Muscle of back (tissue), 13 donors: ENCODE measurements at places on chromosomes 13 and 19. TPM values are rescaled to one million over a fixed set of nuclear protein-coding genes. Genes with fewer than 3 reads are reported as not detected.

DNA sequence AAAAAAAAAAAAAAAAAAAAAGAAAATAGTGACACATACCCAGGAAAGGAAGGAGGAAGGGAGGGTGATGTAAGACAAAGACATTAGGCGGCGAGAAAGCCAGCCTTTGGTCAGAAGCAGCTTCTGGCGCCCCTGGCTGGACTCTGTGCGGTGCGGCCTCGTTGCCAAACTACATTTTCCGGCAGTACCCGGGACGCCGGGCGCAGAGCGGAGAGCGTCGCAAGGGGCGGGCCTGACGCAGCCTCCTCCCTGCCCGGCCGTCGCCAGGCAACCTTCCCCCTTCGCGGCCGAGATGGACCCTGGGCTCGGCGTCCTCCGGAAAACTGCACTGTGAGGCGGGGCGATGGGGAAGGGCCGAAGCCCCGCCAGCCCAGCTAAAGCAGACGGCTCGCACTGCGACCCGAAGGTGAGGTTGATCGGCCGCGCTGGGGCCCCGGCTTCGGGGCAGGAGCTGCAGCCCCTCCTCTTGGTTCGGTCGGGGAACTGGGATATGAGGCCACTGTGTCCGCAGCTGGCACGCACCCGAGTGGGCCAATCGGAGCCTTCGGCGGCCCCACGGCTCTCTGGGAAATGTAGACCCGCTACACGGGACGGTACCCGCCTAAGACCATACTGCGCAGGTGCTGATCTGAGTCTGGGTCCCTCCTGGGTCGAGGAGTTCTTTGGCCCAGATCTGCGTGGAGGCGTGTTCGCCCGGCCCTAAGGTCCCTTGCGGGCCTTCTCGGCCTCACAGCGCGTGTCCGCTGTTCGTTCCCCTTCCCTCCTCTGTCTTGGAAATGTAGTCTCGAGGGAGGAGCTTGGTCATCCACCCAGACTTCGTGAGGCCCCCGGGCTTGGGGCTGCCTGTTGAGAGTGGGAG is 2.3 kb upstream of the MZF1 start:
- DNase-seq = peak; percentile 99

GRCh38 chr19:55549500-55550320 is 4.4 kb upstream of the SBK3 start:
- no peak for DNase-seq

GRCh38 chr13:114147803-114148520 is 15.5 kb upstream of the RASA3 start:
- no peak for DNase-seq

TNNT1 gene
- 694 TPM for polyA plus RNA-seq

PABPC3 gene
- 0.57 TPM for polyA plus RNA-seq

DNASE2 gene
- polyA plus RNA-seq = 9.1 TPM
